ENCODE measurements at places on chromosomes 11 and 22. TPM values are rescaled to one million over a fixed set of nuclear protein-coding genes. Genes with fewer than 3 reads are reported as not detected.

GRCh38 chr11:106961518-106961917 lies 56.8 kb downstream of the GUCY1A2 start:
- no peaks in the 10 kb centered on the region for H3K36me3 ChIP-seq
- no peak for DNase-seq
- H3K4me3 ChIP-seq = no peak overlapping the region
- no peak overlapping the region for H3K27ac ChIP-seq
- no peaks in the 10 kb centered on the region for H3K27me3 ChIP-seq

- H3K4me3 ChIP-seq = no peak overlapping the region
- no peak for DNase-seq
- H3K36me3 ChIP-seq = peaks cover 8% of the 10 kb centered on the region
- H3K27ac ChIP-seq = no peak overlapping the region
Measured at GRCh38 chr11:75469785-75470405, 36.9 kb upstream of the KLHL35 start.

GRCh38 chr22:47116426-47117341 lies 354.2 kb downstream of the TBC1D22A start:
- H3K27me3 ChIP-seq = no peaks in the 10 kb centered on the region
- no peaks in the 10 kb centered on the region for H3K4me1 ChIP-seq
- no peak for DNase-seq
- no peak overlapping the region for H3K27ac ChIP-seq
- H3K36me3 ChIP-seq = peaks cover 20% of the 10 kb centered on the region

DNA sequence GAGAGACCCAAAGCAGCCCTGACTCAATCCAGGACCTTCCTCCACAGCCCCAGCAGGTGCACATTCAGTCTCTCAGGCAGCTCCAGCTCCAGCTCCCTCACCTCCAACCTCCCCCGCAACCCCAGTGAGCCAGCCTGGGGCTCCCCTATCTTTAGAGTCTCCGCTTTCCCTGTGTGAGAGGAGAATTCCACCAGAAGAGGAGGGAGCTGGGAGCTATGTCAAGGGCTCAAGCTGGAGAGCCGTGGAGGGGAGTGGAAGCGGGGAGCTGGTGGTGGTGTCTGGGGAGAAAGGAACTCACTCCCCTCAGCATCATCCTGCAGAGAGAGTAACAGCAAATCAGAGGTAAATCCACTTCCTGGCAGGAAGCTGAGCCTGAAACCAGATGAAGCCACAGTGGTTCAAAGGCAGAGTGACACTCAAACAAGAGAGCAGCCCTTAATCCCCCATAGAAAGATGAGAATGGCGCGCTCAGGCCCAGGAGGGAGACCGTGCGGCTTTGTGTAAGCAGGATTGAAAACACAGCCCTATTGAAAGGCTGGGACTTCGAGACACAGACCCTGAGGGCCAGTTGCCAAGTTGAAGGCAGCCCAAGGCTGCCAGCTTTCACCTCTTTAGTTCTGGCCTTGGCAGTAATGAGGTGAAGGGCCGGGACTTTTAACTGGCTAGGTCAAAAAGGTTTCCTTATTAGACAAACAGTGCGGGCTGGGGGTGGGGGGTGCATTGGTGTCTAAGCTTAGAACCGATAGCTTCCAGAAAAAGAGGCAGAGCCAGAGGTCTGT lies 21.4 kb upstream of the CDON start:
- DNase-seq = peak; percentile 10
- H3K4me1 ChIP-seq = peaks cover 26% of the 10 kb centered on the region
- H3K36me3 ChIP-seq = no peaks in the 10 kb centered on the region
- H3K27ac ChIP-seq = no peak overlapping the region
- peak overlapping the region; percentile 12 for H3K4me3 ChIP-seq
- H3K27me3 ChIP-seq = no peaks in the 10 kb centered on the region

GRCh38 chr22:49381595-49382450 lies 445.9 kb downstream of the BRD1 start:
- H3K27me3 ChIP-seq = no peaks in the 10 kb centered on the region
- DNase-seq = no peak
- no peak overlapping the region for H3K27ac ChIP-seq
- no peak overlapping the region for H3K4me3 ChIP-seq
- H3K4me1 ChIP-seq = no peaks in the 10 kb centered on the region

- DNase-seq = no peak
- no peaks in the 10 kb centered on the region for H3K4me1 ChIP-seq
- H3K27me3 ChIP-seq = peaks cover 19% of the 10 kb centered on the region
- H3K36me3 ChIP-seq = no peaks in the 10 kb centered on the region
- H3K27ac ChIP-seq = no peak within 1 kb of the TSS
- H3K4me3 ChIP-seq = no peak within 1 kb of the TSS
Measured at GRCh38 chr11:71565263-71565662, at the start of gene KRTAP5-10. TSS of gene KRTAP5-10 (plus strand) at chr11:71565563. CDS start at chr11:71565588, 25 bp downstream.

The UPK3A gene
- not detected for total RNA-seq

- H3K36me3 ChIP-seq = no peaks in the 10 kb centered on the region
- peaks cover 8% of the 10 kb centered on the region for H3K27me3 ChIP-seq
- H3K27ac ChIP-seq = no peak overlapping the region
- peak; percentile 59 for DNase-seq
- no peak overlapping the region for H3K4me3 ChIP-seq
Measured at GRCh38 chr11:113994077-113994954, 19.4 kb downstream of the HTR3A start.

DNA sequence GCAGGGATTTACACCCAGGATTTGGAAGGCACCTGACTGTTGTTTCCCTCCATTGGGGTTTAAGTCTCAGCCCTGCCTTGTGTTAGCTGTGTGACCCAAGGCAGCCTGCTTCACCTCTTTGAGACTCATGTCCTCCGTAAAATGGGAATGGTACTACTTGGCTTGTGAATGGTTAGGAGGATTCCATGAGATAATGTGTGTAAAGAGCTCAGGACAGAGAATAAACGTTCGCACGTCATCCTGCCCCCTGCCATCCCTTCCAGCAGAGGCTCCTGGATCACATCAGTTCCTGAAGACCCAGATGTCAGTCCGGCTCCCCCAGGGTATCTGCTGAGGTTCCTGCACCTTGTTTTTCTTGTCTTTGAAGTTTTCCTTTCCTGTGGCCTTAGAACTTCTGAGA lies 16.8 kb upstream of the ACCSL start:
- H3K4me3 ChIP-seq = no peak overlapping the region
- H3K27me3 ChIP-seq = peaks cover 15% of the 10 kb centered on the region
- H3K27ac ChIP-seq = no peak overlapping the region
- no peak for DNase-seq
- no peaks in the 10 kb centered on the region for H3K36me3 ChIP-seq
- H3K4me1 ChIP-seq = no peaks in the 10 kb centered on the region

DNA sequence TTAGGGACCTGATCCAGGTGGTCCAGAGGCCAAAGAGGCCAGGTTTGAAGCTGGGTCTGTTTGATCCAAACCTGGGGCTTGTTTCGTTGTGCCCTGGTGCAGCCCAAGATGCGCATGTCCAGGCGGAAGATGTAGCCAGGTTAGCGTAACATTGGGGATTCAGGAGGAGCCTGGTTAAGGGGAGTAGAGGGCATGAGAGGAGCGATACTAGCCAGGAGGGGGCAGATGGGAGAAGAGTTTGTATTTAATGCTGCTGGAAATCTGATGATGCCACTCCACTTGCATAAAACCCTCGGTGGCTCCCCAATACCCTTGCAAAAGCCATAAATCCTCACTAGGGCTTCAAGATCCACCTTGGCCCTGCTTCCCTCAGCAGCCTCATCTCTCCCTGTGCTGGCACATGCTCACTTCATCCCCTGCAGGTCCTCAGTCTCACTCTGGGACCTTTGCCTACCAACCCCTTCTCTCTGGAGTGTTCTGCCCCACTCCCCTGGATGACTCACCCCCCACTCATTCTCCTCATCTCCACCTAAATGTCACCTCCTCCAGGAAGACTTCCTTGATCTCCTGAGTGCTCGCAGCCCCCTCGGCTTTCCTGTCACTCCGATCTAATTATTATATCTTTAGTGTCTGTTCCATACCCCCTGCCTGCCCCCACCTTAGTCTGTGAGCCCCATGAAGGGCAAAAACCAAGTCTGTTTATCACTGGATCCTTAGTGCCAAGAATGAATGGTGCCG lies 95.9 kb downstream of the MIAT start:
- peaks cover 10% of the 10 kb centered on the region for H3K36me3 ChIP-seq
- no peak overlapping the region for H3K4me3 ChIP-seq
- no peaks in the 10 kb centered on the region for H3K27me3 ChIP-seq
- no peak overlapping the region for H3K27ac ChIP-seq
- no peak for DNase-seq

The OR52B4 gene
- not detected for total RNA-seq

The GNG3 gene
- not detected for total RNA-seq

DNA sequence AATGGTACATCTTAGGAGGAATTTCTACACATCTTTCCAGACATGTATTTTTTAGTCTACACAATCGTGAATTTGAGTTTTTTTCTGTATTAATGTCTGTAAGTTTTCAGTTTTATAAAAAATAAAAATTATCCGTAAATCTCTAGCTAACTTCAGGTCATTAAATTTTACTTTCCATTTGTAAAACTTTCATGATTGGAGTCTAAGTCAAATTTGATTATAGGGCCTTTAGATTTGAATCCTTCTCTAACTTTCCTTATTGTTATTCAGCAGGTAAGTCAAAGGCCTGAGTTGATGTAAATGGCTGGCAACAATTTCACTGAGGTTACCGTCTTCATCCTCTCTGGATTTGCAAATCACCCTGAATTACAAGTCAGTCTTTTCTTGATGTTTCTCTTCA lies at the start of gene OR8I2:
Gene OR8I2, plus strand, starts transcription at position 301 of the 400 bp plus-strand sequence. Its CDS starts 0 bp downstream, at position 301.
- no peak within 1 kb of the TSS for H3K27ac ChIP-seq
- H3K27me3 ChIP-seq = no peaks in the 10 kb centered on the region
- H3K4me1 ChIP-seq = no peaks in the 10 kb centered on the region
- H3K36me3 ChIP-seq = no peaks in the 10 kb centered on the region
- no peak within 1 kb of the TSS for H3K4me3 ChIP-seq

DNA sequence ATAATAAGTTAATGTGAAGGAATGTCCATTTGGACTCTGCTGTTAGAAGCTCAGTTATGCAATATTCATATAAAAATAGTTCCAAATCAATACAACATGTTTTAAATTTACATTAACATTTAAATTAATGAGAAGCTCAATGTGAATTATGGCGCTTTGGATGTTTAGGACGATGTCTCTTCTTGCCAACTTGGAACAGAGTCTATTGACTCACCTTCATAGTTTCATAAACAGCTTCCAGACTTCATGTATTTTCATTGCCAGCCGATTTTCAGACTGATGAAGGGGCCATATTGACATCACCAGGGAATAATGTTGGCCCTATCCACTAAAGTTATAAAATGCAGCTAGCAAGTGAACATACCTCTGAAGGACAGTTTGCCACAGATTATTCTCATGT lies 1136.2 kb downstream of the LRRC4C start:
- H3K27ac ChIP-seq = no peak overlapping the region
- no peaks in the 10 kb centered on the region for H3K36me3 ChIP-seq
- DNase-seq = no peak
- no peaks in the 10 kb centered on the region for H3K27me3 ChIP-seq
- no peak overlapping the region for H3K4me3 ChIP-seq

The CRYBB3 gene
- total RNA-seq = not detected

DNA sequence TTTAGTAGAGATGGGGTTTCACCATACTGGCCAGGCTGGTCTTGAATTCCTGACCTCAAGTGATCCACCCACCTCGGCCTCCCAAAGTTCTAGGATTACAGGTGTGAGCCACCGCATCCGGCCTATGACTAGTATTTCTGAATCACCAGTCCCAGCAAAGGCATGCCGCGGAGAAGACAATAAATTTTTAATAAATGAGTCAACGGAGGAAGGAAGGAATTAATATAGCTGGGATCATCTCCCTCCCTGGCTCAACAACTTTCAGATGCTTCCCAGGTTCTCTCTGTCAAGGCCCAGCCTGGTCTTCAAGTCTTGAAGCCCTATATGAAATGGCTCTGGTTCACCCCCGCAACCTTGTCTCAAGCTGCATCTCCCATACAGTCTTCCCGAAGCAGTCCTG lies 45.7 kb downstream of the CYTH4 start:
- no peaks in the 10 kb centered on the region for H3K36me3 ChIP-seq
- peaks cover 11% of the 10 kb centered on the region for H3K4me1 ChIP-seq
- H3K4me3 ChIP-seq = no peak overlapping the region
- DNase-seq = no peak
- peaks cover 54% of the 10 kb centered on the region for H3K27me3 ChIP-seq
- H3K27ac ChIP-seq = no peak overlapping the region

- H3K4me3 ChIP-seq = no peak overlapping the region
- H3K4me1 ChIP-seq = no peaks in the 10 kb centered on the region
- no peak overlapping the region for H3K27ac ChIP-seq
- peaks cover 4% of the 10 kb centered on the region for H3K27me3 ChIP-seq
- no peaks in the 10 kb centered on the region for H3K36me3 ChIP-seq
- DNase-seq = peak; percentile 10
Measured at GRCh38 chr11:65744026-65744698, 23.6 kb upstream of the RNASEH2C start.

The RAB38 gene
- total RNA-seq = 0.28 TPM

The PRR5 gene
- total RNA-seq = 31.6 TPM

DNA sequence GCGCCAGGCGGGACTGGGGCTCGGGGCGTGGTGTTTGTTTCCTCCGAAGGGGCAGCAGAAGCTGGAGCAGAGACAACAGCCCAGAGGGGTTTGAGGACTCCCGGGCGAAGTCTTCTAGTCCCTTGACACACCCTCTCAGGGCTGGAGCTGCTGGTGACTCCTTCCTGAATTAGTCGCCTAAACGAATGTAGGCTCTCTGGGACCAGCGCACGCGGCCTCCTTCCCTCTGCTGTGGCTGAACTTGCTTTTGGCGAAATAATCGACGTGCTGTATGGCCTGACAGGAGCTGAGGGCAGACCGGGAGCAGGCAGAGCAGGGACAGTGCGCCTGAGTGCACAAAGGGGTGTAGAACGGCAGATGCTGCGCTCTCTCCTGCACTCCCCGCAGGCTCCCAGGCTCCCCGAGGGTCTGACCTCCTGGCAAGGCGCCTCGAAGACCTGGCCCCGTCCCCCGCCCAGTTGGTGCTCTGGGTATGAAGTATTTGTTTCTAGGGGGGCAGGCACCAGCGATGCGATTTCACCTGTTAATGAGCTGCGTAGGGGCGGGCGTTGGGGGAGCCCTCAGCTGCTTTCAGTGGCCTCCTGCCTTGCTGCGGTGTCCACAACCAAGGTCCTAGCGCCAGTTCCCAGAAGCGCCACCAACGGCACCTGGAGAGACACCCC lies 5.3 kb downstream of the SLC17A6 start:
- no peaks in the 10 kb centered on the region for H3K36me3 ChIP-seq
- no peak overlapping the region for H3K27ac ChIP-seq
- H3K4me3 ChIP-seq = no peak overlapping the region
- peaks cover 52% of the 10 kb centered on the region for H3K27me3 ChIP-seq
- DNase-seq = no peak

DNA sequence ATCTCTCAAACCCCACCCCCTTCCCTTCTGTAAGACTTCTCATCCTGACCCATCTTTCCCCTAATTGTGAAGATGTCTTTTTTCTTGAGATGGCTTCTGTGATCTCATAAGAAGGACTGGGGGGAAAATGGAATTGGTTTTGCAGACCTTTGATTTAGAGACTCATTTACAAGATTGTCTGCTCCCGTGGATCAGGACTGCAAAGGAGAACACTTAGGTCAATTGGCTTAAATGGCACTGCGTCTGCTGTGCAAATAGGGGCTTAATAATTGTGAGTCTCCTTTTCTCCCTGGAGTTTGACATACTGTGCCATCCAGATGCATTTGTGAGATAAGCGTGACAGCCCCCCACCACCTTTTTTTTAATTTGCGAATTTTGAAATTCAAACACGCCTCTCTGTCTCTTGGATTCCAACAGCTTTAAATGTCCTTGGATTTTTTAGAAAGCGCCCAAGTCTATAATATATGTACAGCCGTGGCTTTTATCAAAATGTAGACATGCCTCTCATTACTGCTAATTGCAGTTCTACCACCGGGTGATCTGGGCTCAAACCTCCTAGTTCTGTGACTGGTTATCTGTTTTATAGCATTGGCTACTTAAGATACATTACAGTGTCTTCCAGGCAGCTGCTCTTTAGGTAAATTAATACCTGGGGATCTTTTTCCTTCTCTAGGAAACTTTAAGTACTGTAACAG lies 150.0 kb downstream of the DBX1 start:
- no peak overlapping the region for H3K4me3 ChIP-seq
- H3K4me1 ChIP-seq = no peaks in the 10 kb centered on the region
- H3K27me3 ChIP-seq = peaks cover 3% of the 10 kb centered on the region
- H3K36me3 ChIP-seq = no peaks in the 10 kb centered on the region
